ENCODE measurements at places on chromosomes 11 and 22.

- DNase-seq, result no peak
Observed at GRCh38 chr11:27361649-27362431, 1.2 kb downstream of the CCDC34 start.

DNA sequence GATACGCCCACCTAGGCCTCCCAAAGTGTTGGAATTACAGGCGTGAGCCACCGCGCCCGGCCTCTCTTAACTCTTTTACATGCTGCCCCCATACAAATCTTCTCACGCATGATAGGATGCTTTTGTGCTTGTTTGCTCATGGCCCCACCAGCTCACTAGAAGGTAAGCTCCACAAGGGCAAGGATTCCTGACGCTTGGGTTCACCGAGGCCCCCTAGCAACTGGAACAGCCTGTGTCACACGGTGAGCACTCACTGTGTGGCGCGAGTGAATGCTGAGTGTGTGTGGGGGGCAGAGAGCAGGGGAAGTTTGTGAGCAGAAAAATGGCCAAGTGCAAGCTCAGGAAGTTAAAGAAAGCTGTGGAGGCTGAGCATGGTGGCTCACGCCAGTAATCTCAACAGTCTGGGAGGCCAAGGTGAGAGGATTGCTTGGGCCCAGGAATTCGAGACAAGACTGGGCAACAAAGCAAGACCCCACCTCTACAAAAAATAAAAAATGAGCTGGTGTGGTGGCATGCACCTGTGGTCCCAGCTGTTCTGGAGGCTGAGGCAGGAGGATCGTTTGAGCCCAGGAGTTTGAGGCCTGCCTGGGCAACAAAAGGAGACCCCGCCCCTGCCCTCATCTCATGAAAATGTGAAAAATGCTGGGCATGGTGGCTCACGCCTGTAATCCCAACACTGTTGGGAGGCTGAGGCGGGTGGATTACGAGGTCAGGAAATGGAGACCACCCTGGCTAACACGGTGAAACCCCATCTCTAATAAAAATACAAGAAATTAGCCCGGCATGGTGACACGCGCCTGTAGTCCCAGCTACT is 2.3 kb downstream of the BAD start:
- DNase-seq, result no peak

- DNase-seq, result no peak
Observed at GRCh38 chr11:45053736-45054446, 92.5 kb upstream of the PRDM11 start.

DNA sequence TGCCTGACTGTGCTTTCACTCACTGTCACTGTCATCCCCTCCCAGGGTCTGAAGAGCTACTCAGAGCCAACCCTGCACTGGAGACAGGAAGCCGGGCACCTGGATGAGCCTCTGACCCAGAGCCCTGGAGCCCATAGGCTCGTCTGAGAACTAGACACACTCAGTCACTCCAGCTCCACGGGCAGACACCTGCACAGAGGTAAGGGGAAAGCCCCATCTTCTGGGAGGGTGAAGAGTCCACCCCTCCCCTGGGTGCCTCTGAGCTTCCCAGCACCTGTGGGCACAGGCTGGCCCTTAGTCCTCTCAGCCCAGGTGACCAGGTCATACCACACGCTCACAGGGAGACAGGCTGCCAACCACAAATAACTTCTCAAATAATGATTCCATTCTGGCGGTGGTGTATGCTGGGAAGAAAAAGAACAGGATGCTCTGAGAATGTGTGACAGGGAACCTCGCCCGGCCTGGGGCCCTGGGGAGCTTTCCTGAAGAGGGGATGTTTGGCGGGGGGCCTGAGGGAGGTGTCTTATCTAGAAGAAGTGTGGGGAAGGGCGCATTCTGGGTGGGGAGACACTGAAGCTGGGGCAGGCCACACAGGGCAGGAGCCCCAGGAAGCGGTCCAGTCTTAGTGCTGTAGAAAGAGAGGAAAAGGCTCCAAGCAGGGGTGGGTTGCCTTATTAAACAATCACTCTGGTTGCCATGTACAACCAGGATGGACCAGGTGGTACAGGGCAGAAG is 5.3 kb downstream of the CCDC157 start:
- no peak for DNase-seq

DNA sequence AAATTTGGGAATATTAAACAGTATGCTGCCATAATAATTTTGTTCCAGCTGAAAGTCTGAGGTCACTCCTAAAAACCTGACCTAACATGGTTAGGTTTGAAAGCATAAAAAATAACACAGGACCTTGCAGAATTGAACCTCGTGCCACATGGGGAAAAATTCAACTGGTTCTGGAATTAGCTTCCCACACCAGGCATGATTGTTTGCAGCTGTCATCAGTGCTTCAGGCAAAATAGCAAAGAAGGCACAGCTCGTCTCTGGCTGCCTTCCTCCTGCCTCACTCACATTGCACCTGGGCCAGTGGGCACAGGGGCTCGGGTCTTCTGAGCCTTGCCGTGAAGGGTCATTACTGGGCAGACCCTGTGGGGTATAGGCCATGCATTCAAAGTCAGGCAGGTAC is 153.8 kb upstream of the ARHGAP20 start:
- DNase-seq, result no peak

DNA sequence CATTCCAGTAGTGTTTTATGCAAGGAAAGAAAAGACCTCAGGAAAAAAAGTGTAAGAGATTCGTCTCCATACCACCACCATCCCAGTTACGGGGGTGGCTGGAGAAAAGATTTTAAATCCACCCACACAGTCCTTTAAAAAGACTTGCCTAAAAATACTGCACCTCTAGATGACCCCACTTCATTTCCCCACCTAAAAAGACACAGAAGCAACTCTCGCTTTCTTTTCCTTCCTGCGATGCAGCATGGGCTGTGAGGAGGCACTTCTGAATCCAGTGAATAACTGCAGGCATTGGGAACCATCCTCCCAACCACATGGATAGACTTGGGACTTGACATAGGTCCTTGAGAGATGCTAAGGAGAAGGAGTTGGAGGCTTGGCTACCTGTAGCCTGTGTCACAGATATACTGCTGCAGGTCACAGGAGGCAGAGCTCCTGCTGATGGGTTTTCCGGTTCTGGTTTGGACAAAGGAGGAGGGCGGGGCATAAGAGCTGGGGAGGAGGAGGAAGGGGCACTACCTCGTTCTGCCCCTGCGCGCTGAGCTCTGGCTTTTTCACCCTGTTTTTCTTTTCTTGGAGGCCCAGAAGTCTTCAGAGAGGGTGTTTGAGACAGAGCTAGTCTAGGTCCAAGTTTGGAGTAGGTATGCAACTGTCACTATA is 285.9 kb downstream of the NTM start:
- DNase-seq, result no peak

- DNase-seq, result no peak
Observed at GRCh38 chr11:34359548-34359891, 1.7 kb upstream of the ABTB2 start.
